Inflammatory macrophage treated with lipopolysaccharide for 1 hour (primary cell): ENCODE measurements at places on chromosomes 1 and 21.

DNA sequence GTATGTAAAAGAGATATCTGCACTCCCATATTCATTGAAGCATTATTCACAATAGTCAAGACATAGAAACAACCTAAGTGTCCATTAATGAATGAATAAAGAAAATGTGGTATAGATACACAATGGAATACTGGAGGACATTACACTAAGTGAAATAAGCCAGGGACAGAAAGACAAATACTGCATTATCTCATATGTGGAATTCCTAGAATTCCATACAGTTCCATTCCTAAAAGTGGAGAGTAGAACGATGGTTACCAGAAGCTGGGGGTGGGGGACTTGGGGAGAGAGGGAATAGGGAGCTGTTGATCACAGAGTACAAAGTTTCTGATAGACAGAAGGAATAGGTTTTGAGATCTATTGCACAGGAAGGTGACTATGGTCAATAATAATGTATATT lies 7.4 kb downstream of the TMED5 start:
- DNase-seq, result no peak

DNA sequence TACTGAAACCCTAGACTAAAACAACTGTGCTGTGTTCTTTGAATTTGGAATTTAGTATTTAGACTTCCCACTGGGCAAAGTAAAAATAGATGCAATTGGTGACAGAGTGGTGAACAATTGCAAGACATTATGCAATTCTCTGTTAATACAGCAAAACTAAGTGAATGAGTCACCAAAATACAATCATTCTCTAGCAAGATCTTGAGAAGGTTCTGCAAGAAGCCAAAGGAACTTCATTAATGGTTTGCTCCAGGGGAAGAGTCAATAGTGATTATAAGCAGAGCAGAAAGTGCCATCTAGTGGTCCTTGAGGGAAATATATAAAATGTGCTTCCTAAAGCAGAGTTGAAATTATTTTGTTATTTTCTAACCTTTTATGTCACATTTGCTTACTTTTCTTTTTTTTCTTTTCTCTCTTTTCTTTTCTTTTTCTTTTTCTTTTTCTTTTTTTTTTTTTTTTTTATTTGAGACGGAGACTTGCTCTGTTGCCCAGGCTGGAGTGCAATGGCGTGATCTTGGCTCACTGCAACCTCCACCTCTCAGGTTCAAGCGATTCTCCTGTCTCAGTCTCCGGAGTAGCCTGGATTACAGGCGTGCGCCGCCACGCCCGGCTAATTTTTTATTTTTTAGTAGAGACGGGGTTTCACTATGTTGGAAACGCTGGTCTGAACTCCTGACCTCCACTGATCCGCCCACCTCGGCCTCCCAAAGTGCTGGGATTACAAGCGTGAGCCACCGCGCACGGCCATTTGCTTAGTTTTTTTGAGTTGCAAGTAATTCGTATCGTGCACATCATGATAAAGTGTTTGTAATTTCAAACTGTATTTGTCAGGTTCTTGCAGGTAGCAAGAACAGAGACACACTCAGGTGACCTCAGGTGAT lies 99.2 kb downstream of the CTH start:
- DNase-seq, result peak; percentile 83

- DNase-seq, result no peak
These were observed 23.0 kb downstream of the MTARC1 start for GRCh38 chr1:220809704-220810103.

GRCh38 chr1:85611856-85612255 lies 31.3 kb downstream of the CCN1 start:
- no peak for DNase-seq

- no peak for DNase-seq
These were observed 104.6 kb downstream of the CACNA1E start for GRCh38 chr1:181587870-181588438.

- no peak for DNase-seq
These were observed 17.6 kb downstream of the PALMD start for GRCh38 chr1:99663501-99663900.

DNA sequence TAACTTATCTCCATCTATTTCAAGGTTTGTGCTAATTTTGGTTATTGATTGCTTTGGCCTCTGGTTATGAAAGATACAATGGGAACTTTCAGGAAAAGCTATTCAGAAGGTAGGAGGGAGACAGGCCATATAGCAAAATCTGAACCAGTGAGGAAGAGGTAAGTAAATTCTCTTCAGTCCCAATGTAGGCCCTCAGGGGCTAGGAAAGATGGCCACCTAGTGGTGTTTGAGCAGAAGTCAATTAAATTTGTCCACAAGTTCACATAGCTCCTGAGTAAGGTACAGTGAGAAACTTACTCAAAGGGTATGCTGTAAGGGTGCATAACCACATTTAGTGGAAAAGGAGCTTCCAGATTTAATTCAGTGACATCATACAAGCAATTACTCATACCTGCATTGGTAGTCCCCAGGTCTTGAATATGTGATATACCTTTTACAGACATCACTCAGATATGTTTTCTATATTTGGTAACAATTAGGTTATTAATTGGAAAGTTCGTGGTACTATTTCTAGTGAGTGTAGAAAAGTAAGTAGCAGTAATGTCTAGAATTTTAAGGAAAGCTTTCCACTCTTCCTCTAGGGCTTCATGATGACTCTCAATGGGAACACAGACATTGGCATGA lies 21.4 kb upstream of the FMO1 start:
- DNase-seq, result peak; percentile 54
